Non-pigmented ciliary epithelial cell (primary cell): ENCODE measurements at places on chromosomes 7 and 10.

GRCh38 chr10:131127610-131128009 lies 183.9 kb downstream of the TCERG1L start:
- no peak for DNase-seq

DNA sequence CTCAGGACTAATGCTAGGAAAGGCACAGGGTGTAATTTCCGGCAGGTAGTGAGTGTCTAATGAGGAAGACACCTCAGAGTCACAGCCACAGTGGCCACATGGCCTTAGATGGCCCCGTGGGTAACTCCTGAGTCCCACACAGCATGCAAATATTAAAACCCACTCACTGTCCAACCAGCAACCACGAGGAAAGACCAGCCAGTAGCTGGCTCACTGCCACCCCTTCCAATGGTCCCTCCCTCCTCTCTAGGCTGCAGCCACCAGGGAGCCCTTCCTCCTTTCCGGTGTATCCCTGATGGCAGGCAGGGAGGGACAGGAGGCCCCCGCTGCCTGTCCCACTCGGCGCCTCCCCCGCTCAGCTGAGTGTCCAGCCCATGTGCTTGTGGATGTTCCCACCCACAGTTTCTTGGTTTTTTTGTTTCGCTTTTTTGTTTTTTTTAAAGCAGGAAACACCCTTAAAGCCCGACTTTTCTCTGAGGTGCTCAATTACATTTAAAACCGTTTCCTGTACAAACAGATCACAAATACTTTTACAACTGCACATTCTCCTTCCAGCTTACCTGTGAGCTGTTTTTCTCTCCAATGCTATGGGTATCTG lies 9.2 kb downstream of the BNIP3 start:
- DNase-seq, result no peak

GRCh38 chr7:44101966-44102845 lies 1.9 kb upstream of the AEBP1 start:
- no peak for DNase-seq

DNA sequence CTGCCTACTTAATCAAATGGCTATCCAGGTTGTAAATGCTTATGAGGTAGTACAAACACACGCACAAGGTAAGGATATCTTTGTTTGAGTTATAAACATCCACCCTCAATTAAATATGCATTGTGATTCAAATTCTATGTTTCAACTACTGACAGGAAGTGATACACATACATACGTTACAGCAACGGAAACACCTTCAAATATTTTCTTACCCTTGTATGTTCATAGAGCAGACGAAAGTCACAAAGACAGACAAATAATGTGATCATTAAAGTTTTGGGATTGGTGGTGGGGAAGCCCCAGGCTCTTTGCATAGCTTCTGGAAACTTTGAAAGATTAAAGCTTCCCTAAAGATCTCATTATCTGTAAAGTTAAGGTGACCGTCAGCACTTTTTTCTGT lies 521.0 kb downstream of the PARD3 start:
- no peak for DNase-seq

GRCh38 chr10:17599089-17599488 lies 18.1 kb downstream of the HACD1 start:
- DNase-seq, result no peak

GRCh38 chr7:19051767-19052375 lies 65.6 kb downstream of the TWIST1 start:
- no peak for DNase-seq

DNA sequence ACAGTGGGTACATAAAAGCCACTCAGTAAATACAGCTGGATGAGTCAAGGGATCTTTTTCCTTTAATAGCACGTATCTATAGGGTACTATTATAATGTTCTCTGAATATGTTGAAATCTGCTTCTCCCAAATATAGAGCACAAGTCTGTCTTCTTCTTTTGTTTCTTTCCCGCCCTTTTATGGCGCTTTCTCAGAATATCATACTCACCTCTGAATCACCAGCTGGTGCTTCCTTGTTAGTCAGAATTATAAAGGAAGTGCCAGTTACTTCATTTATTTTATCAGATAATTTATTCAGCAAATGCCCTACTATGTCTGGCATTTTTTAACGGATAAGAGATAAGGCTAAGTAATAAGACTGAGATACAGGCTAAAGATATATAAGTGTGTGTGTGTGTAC lies 772.9 kb downstream of the SORCS3 start:
- DNase-seq, result no peak

- no peak for DNase-seq
These were observed 125.6 kb downstream of the DNAJB6 start for GRCh38 chr7:157462419-157462771.

- no peak for DNase-seq
These were observed 176.3 kb downstream of the WNT2 start for GRCh38 chr7:117146511-117146910.

GRCh38 chr7:94921911-94922310 lies 14.5 kb downstream of the PPP1R9A start:
- no peak for DNase-seq

DNA sequence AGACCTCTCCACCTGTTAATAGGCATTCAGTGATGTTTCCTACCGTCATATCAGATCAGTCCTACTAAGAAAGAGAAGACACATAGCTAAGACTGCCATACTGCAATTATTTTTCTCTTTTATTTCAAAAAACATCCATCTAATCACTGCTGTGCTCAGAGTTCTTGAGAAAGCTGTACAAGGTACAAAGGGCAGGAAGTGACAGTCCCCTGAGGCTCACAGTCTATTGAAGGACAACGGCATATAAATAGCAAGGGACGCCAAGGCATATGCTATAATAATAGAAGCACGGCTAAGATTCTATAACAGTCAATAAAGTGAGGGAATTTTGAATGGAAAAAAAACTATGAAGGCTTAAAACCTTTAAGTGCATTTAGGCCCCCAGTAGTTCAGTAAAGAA lies 415.3 kb upstream of the NRP1 start:
- DNase-seq, result no peak

GRCh38 chr10:70662362-70663220 lies 9.7 kb upstream of the ADAMTS14 start:
- DNase-seq, result no peak
